Trophoblast cell (in vitro differentiated cells and primary cell): ENCODE measurements at places on chromosomes 16 and 17.

GRCh38 chr17:46158323-46159296, 34.6 kb downstream of the KANSL1 start:
- no peak for DNase-seq

GRCh38 chr17:80719449-80719848, 174.8 kb downstream of the RPTOR start:
- DNase-seq = no peak

DNA sequence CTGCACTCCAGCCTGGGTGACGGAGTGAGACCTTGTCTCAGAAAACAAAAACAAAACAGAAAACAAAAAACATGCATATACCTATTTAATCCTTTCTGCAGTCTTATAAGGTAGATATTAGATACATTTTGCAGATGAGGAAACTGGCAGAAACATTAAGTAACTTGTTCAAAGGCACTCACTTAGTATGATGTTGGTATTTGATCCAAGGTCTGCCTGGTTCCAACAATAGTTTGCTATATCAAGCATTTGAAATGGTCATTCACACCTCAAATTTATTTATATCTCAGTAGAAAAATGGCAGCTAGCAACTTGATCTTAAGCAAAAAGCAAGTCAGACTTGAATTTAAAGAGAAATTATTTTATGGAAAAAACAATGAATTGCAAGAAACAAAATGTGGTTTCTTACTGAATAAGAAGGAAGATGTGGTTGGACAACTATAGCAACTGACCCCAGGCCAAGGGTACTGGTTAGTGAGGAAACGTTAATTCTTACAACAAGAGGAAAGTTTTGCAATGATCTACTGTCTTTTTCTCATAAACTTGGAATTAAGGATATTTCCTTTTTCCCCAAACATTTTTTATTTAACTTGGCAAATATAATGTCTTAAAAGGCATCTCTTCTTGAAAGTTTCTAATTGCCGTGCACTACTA, 19.7 kb downstream of the DHRS7B start:
- no peak for DNase-seq

GRCh38 chr16:89711601-89712273, 9.0 kb downstream of the VPS9D1 start:
- DNase-seq = no peak

DNA sequence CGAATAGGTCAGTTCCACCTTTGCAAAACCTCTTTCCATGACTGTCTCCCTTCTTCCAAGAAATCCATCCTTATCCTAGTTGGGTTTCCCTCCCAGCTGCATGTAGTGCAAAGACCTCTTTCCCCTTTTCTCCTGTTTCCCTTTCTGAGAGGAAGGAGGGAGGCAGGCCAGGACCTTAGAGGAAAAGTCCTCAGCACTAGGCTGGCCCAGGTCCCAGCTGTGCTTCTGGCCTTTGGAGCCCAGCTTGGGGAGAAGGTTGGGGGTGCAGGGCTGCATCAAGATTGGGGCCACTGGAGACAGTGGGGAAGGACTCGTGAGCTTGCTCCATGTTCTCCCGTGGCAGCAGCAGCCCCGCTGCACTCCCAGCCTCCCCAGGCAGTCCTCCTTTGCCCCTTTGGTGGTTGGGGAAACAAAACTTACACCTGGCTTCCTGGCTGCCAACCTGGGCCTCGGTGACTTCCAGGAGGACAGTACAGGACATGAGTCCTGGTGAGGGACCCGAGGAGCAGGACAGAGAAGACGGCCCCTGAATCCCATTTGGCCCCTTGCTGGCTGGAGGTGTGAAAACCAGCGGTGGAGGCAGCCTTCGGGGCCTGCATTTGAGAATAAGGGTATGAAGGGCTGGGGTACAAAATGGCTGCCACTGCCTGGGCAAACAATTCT, 481 bp downstream of the HEXIM2 start:
- DNase-seq = no peak

GRCh38 chr17:19386974-19387920, at the start of gene MFAP4:
Gene MFAP4 (minus strand): TSS chr17:19387190. CDS start chr17:19387155, 35 bp downstream.
- no peak for DNase-seq

DNA sequence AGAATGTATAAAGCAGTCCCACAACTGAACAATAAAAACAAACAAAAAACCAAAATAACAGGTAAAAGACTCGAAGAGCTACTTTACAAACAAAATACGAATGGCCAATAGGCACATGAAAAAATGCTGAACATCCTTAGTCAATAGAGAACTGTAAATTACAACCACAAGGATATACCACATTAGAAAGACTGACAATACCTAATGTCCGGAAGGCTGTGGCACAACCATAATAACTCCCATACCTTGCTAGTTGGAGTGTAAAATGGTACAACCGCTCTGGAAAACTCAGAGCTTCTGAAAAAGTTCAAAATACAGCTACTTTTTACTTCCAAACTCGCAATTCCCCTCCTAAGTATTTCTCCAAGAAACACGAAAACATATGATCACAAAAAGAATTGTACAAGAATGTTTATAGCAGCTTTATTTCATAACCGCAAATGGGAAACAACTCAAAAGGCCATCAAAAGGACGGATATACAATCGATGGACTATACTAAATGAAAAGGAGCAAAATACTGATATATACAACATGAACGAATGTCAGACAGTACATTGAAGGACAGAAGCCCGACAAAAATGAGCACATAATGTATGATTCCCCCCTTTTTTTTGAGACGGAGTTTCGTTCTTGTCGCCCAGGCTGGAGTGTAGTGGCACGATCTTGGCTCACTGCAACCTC, 2.3 kb downstream of the TP53 start:
- no peak for DNase-seq

- DNase-seq = no peak
These were observed 35.5 kb upstream of the ITGA2B start for GRCh38 chr17:44424828-44425461.

GRCh38 chr16:49652456-49653172, 203.3 kb downstream of the ZNF423 start:
- peak; percentile 28 for DNase-seq

- DNase-seq = no peak
These were observed 3.9 kb downstream of the GCGR start for GRCh38 chr17:81807839-81808238.

DNA sequence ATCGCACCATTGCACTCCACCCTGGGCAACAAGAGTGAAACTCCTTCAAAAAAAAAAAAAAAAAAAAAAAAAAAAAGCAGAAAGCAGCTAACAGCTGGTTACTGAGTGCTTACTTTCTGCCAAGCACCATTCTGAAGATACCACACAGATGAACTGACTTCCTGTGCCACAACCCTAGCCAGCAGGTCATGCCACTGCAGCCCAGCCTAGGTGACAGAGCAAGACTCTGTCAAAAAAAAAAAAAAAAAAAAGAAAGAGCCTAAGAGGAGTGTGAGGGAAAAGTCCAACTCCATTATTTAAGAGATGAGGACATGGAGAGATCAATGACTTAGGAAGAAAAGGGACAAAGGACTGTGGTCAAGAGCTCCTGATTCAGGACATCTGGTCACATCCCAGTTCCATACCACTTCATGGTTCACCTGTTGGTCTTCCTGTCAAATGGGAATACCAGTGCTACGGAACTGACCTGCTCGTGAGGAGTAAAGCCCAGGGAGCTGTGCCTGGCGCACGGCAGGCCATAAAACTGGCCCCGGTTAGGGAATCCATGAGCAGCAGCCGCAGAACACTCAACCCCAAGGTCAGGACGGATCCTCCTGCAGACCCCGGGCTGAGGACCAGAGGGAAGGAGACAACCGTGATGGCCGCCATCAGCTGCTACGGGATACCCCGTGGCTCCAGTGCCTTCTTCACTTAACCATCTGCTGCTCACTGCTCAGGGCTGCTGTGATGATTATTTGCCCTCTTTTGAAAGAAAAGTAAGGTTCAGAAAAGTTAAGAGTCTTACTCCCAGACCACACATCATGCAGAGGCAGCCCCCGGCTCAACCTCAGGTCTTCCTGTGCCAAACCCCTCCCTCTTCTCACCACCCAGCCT, 950 bp downstream of the KLHDC4 start:
- DNase-seq = no peak

GRCh38 chr17:21539146-21539545, 153.2 kb upstream of the KCNJ18 start:
- no peak for DNase-seq

DNA sequence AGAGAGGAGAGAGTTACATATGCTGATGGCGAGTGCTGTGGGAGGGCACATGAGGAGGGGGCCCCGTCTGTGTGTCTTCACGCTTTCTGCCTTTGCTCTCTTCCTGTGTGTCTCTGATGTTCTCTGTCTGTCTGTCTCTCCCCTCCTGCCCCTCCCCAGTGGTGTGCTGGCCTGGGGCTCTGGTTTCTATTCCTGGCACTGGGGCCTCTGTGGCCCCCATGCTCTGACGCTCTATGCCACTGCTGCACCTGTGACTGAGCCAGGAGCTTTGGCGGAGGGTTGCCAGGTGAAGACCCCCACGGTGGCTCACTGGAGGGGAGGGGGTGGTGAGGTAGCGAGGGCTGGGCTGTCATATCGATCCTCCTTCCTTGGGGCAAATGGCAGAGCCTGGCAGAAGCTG, 24.6 kb upstream of the BRD7 start:
- DNase-seq = no peak

GRCh38 chr16:4371357-4372000, at the start of gene VASN:
Gene VASN (plus strand): TSS chr16:4371848. CDS start chr16:4380878, 9,030 bp downstream.
- DNase-seq = peak; percentile 72

GRCh38 chr16:56625943-56626654, 518 bp downstream of the MT1E start:
- DNase-seq = no peak

- no peak for DNase-seq
These were observed 45.1 kb downstream of the AHSP start for GRCh38 chr16:31572821-31573220.

GRCh38 chr16:76524769-76525168, 247.6 kb downstream of the CNTNAP4 start:
- no peak for DNase-seq

DNA sequence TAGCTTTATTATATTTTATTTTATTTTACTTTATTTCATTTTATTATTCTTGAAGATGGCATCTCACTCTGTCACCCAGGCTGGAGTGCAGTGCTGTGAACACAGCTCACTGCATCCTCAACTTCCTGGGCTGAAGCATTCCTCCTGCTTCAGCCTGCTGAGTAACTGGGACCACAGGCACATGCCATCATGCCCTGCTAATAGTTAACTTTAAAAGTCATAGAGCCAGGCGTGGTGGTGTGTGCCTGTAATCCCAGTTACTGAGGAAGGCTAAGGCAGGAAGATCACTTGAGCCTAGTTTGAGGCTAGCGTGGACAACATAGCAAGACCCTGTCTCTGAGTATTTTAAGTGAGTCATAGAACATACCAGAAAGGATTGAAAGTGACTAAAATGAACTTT, 38.7 kb downstream of the ESRP2 start:
- peak; percentile 63 for DNase-seq

DNA sequence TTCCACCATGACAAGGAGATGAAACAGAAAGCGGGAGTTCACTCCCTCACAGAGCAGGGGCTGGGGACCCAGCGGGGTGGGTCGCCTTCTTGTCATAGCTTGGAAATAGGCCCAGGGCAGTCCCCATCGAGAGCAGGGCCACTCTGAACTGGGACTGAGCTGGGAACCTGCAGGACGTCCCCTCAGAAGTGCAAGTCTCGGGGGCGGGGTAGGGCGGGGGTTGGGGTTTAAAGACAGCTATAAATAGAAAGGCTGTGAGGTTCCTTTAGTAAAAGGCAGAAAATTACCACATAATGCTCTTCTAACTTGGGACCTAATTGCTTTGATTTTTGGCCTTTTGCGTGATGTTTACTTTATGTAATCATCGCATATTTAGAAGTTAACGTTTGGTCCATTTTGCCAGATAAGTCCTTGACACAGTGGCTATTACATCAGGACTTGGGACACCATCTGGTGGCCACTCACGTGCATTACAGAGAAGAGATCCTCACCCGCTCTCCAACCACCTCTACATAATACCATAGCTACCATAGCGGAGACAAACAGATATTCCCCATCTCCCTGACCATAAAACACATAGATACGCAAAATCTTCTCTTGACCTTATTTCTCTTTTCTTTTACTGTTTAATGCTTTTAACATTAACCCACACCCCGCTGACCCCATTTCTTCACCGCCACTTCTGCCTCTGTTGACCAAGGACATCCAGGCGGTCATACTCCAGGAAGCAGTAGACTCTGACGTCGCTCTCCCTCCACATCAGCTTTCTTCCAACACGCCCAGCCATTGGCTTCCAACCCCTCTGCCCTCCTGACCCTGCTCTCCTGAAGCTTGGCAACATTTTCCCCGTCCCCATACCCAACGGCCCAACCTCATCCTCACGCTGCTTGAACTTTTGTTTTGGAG, 27.5 kb upstream of the PIK3R6 start:
- peak; percentile 78 for DNase-seq

- DNase-seq = no peak
These were observed 9.3 kb upstream of the STH start for GRCh38 chr17:45989759-45990158.

- no peak for DNase-seq
These were observed at the start of gene TMEM238L for GRCh38 chr17:10803830-10804475. Gene TMEM238L (minus strand): TSS chr17:10804099. CDS start chr17:10803963, 136 bp downstream.

- no peak for DNase-seq
These were observed 5.5 kb downstream of the TMEM132E start for GRCh38 chr17:34584805-34585416.

GRCh38 chr16:69285240-69285639, 25.9 kb upstream of the VPS4A start:
- DNase-seq = no peak

DNA sequence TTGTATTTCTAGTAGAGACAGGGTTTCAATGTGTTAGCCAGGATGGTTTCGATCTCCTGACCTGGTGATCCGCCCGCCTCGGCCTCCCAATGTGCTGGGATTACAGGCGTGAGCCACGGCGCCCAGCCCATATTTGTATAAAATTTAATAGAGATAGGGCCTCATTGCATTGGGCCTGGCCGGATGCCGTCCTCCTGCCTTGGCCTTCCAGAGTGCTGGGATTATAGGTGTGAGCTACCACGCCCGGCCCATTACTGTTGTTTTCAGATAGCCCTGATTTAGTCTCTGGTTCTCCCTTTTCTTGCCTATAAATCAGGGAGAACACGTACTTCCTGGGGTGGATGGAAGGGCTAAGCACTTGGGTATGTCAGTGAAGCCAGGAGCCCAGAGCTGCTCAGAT, 3.5 kb downstream of the DEF8 start:
- DNase-seq = no peak

DNA sequence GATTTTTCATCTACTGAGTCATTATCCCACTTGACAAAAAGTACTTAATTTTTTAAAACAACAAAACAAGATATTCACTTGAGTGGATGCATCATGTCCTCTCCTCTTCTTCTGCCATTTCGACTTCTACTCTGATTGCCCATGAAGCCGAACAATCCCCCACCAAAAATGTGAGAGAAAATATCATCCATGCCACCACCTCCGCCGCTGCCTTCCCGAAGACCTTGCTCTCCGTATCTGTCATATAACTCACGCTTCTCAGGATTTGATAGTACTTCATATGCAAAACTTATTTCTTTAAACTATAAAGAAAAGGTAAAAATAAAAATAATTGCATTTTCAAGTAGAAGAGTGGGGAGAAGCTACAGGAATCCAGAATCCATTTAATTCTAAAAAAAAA, 2.2 kb downstream of the DNAJA2 start:
- DNase-seq = no peak

DNA sequence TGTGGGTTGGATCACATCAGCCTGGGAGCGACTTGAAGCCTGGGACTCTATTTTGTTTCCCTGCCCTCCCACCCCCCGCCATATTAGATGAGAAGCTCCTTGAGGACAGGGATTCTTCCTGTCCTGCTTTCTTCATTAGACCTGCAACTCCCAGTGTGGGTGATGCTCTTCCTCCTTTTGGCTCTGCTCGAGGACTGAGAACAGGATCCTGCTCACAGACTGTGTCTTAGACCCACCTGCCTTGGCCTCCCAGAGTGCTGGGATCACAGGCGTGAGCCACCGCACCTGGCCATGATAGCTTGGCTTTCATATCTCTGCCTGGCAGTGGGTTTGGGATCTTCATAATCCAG, 21.5 kb upstream of the TNS4 start:
- no peak for DNase-seq
